ENCODE measurements at places on chromosomes 6 and 20.

- DNase-seq = no peak
These were observed 13.5 kb downstream of the MAK start for GRCh38 chr6:10824819-10825218.

DNA sequence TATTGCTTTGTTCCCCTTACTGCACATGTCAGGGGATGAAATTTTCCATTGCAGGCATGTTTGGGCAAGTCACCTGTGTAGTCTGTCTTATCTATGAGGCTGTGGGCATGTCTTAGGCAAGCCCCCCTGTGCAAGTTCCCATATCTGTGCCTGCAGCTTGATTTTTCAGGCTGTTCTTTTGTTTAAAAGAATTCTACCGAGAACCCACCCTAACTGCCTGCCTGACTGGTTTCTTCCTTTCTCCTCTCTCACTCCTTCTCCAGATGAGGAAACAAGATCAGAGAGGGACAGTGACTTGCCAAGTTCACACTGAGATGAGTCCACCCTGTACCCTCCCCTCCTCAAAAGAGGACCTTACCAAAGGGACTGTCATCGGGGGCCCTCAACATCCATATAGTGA is 11.0 kb downstream of the TREML2 start:
- no peak for DNase-seq

GRCh38 chr6:15790116-15790515 is 127.3 kb upstream of the DTNBP1 start:
- no peak for DNase-seq

- DNase-seq = no peak
These were observed 16.8 kb downstream of the VEGFA start for GRCh38 chr6:43786664-43787329.

- DNase-seq = no peak
These were observed 745.7 kb downstream of the RFPL4B start for GRCh38 chr6:113092795-113093194.

GRCh38 chr20:44367746-44368145 is 12.2 kb downstream of the HNF4A start:
- DNase-seq = no peak

DNA sequence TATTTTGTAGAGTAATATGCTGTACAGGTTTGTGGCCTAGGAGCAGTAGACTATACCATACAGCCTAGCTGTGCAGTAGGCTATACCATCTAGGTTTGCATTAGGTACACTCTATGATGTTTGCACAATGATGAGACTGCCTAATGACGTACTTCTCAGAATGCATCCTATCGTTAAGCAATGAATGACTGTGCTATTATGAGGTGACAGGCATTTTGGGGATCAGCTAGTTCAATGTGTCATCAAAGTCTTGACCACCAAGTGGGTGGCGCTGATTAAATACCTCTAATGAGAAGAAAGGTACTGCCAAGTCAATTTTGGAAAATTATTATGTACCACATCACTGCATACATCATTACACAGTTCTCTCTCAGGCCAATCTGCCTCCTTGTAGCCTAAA is 190.2 kb downstream of the BACH2 start:
- DNase-seq = no peak

DNA sequence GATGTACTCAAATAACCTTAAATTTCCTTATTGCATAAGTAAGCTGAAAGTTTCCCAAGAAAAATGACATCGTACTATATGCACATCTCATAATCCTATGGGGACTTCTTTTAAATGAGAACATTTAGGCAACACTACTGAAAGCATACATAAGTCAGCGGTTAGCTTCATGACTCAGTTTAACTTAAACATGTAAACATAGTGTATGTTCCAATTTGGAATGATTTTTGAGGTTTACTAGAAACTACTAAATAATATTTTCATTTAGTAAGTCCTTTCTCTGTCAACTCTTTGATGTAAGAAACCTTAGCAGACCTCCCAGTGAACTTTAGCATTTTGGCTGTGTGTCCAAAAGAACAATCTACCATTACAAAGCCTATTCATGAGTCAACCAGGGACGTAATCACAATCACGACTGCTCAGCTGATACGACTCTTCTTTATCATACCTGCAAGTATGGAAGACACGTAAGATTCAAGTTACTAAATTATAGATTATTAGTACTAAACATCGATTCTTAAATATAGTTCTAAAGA is 19.3 kb downstream of the HIVEP2 start:
- DNase-seq = no peak

All from stimulated activated CD8-positive, alpha-beta memory T cell treated with anti-CD3 and anti-CD28 coated beads, Interleukin-7, amount 100 ng/mL, for 24 hours (primary cell).